ENCODE measurements at places on chromosomes 12 and 14. TPM values are rescaled to one million over a fixed set of nuclear protein-coding genes. Genes with fewer than 3 reads are reported as not detected.

Gene RNASE13
- not detected for total RNA-seq

DNA sequence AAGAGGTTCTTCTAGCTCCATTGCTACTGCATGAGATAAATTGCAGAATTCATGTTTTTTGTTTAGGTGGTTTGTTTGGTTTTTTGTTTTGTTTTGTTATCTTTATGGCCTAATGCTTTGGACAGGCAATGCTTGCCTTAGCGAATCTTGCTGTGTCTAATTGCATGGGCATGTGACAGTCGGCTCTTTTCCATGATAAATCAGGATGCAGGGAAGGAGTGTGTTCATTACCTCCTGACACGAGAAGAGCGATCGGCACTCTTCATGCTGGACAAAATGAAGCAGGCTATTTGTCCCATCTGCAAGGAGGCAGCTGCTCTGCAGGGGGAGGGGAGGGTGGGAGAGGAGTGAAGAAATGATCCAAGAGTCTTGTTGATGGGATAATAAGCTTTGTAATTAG is 6.5 kb downstream of the CCDC60 start:
- DNase-seq = no peak

GRCh38 chr12:89461649-89462612 is 62.7 kb downstream of the GALNT4 start:
- DNase-seq = no peak

DNA sequence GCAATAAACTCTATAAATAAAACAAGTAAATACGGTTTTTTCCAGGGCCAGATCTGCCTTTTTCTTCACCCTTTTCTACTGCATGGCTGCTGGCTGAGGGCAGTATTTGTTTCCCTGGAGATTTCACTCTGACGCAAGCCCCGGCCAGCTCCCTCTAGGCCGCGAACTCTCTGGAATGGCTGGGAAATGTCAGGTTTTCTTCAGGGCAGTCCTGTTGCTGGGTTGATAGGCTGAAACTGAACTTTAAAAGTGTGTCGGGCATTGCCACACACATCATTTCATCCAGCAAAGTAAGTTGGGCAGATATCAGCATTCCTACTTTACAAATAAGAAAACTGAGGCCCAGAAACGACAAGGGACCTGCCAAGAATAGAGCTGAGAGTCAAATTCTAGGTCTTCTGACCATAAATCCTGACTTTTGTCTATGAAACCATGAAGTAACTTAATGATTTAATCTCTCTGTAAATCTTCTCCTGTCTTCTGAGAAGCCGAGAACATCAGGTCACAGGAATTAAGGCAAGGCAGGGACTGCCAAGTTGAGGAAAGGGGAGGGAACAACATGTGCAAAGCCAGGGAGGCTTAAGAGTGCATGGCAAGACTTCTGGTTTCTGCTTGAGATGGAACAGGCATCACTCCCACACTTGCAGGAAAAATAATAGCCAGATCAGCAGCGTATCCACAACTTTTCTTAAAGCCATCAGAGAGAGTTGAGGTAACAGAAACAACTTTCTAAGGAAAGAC is 205.0 kb upstream of the CCDC196 start:
- DNase-seq = no peak

All from T-cell (primary cell).